Suppressor macrophage (primary cell): ENCODE measurements at places on chromosomes 7 and 10.

GRCh38 chr7:45687185-45687560 lies 113.0 kb downstream of the ADCY1 start:
- no peak for DNase-seq

DNA sequence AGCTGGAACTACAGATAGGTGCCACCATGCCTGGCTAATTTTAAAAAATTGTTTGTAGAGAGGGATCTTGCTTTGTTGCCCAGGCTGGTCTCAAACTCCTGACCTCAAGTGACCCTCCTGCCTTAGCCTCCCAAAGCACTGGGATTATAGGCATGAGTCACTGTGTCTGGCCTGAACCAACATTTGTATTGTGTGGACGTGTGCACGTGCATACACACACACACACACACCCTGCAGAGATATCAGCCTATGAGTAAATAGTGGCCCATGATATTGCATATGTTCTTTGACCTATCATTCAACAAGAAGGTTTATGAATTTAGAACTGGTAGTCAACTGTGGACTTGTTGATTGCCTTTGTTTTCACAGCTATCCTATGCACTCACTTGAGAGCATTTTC lies 161.6 kb downstream of the BAMBI start:
- no peak for DNase-seq

GRCh38 chr10:18406136-18406535 lies 245.3 kb downstream of the NSUN6 start:
- no peak for DNase-seq

DNA sequence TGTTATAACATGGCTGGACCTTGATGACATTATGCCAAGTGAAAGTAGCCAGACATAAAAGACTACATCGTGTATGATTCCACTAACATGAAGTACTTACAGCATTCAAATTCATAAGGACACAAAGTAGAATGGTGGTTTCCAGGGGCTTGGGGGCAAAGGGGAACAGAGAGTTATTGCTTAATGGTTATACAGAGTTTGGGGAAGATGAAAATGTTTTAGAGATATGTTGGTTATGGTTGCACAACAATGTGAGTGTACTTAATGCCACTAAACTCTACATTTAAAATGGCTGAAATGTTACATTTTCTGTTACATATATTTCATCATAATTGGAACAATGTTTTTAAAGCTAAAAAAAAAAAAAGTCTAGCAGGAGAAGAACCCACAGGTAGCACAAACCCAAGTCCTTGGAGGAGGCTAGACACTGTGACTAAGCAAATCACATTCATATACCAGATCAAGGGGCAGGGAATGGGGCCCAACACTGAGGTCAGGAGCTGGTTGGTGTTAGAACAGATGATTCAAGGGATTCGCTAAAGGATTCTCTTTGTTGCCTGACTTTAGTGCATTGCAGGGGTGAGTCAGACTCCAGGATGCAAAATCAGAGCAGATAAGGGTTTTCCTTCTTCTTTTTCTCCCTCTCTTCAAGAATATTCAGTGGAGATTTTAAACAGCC lies 25.1 kb upstream of the AOAH start:
- peak; percentile 70 for DNase-seq

DNA sequence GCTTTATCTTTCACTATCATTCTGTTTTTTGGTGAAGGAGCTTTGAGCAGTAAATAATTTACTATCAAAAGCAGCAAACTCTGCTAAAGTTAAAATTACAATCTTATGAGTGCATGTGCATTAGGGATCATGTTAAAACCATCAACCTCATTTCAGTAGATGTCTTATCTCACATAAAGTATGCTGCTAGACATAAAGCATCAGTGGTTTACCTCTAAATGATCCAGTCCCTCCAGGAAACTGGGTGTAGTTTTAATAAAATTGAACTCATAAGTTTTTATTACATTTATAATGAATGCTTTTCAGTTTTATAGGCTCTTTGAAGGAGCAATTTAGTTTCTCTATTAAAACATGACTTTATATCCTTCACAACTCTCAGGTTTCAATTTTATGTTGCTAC lies 108.7 kb downstream of the LRRN3 start:
- no peak for DNase-seq

DNA sequence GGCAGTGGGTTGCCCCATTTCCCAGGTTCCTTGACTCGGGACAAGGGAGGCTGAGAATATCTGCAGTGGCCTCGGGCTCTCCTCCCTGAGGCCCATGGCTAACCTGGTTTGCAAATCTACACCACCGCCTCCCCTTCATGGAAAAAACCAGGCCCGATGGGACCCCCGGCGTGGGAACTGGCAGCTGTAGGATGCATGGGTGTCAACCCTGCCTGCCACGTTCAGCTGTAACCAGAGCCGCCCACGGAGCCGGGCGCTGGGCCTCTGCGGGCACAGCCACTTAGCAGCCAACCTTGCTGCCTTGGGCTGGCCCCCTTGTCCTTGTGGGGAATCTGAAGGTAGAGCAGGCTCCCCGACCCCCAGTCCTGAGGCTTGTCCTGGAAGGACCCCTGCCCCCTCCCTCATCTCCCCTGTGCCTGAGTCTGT lies 1.6 kb downstream of the PWWP2B start:
- DNase-seq = no peak

- DNase-seq = no peak
These were observed 162.2 kb downstream of the AHR start for GRCh38 chr7:17460665-17461064.

GRCh38 chr10:106327747-106328146 lies 836.8 kb downstream of the SORCS1 start:
- DNase-seq = no peak

DNA sequence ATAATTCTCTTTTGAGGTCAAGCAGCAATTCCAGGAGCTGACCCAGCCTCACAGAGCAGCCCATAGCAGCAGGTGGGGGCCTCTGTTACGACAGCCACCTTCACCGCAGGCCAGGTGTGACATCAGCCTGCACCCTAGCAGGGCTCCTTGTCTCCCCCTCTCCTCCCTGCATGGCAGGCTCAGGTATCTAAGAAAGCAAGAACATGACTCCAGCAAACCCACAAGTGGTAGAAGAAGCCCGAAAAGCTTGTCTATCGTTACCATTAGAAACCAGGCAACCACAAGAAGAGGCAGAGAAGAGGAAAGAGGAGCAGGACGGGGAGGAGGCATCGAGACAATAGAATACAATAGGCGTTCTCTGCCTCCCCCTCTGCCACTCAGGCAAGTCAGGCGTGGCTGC lies 104.0 kb upstream of the PRR15 start:
- no peak for DNase-seq

DNA sequence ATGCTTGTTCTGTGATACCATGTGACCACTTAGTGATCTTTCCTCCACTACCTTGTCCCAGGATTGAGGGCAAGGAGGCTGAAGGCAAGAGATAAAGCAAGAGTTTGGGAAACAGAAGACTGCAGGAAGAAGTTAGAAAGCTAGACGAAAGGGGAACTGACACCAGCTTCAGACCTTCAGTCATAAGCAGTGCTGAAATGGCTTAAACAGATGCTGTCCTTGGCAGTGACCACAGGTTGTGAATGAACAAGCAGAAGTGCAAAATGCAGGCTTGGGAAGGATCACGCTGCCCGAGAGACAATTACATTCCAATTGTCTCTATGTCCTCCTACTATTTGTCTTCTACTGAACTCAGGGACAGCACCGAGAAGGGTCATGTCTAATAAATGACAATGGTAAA lies 704.9 kb upstream of the AUTS2 start:
- DNase-seq = no peak

- DNase-seq = no peak
These were observed 162.9 kb upstream of the NRP1 start for GRCh38 chr10:33497338-33497737.

DNA sequence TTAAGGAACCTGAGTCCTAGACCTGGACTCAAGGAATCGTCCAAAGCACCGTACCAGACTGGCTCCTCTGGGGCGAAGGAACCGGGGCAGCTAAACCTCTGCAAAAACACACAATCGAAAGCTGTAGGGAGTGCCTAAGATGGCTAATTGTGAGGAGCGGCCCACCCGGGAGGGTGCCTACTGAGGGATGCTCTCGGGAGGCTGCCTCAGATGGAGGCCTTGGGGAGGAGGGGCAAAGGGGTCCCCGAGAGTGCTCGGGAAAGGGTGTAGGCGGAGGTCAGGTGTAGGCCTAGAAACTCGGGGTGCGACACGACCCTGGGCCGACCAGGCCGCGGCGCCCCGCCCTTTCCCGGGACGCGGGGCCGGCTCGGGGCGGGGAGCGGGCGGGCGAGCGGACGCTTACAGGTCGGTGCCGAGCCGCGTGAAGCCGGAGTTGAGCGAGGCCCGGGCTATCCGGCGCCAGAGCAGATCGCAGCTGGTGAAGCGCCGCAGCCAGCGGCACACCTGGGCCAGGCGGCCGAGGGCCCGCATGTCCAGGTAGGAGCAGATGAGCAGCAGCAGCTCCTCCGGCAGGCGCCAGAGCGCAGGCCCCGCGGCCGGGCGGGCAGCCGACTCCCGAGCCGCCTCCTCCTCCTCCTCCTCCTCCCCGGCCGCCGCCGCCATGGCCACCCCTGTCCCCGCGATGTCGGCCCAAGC lies 844 bp downstream of the FBXW4 start:
- peak; percentile 55 for DNase-seq

DNA sequence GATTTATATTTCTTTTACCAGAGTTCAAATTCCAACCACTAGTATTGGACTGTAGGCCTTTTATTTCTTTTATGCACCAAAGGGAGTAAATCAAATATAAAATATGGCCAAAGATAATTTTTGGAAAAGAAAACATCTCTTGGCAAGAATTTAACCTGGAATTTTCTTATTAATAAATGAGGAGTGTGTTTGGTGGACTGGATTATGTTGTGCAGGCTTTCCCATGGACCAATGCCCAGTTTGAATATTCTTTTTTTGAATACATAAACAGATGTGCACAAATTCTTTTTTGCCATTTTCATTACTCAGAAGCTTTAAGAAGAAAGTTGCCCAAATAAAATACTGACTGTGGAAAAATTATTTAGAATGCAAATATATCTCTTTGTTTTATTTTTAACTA lies 22.1 kb upstream of the PRKG1 start:
- no peak for DNase-seq

DNA sequence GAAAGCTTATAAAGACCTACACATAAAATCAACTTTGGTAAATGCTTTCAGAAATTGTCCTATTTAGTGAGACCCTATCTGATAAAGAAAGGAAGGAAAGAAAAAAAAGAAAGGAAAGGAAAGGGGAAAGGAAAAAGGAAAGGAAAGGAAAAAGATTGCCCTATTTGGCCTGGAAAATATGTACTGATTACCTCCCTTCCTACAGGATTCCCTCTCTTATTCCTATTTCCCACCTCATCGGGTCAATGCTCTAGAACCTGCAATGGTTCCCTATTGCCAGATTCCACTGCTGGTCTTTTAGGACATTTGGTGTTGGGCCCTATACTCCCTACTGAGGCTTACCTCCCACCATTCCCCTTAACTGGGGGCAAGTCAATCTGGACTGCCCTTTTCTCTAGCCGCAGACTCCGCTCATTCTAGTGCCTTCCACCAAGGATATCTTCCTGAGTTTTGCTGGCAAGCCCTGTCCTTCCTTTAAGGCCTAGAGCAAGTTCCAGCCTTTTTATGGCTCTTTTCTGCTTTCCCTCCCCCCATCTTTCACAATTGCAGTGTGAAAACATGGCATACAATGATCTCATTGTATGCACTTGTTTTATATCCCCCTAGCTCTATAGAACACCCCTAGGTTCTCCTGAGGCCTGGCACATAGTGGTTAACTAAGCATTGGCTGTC lies 4.4 kb downstream of the DDIT4 start:
- no peak for DNase-seq

DNA sequence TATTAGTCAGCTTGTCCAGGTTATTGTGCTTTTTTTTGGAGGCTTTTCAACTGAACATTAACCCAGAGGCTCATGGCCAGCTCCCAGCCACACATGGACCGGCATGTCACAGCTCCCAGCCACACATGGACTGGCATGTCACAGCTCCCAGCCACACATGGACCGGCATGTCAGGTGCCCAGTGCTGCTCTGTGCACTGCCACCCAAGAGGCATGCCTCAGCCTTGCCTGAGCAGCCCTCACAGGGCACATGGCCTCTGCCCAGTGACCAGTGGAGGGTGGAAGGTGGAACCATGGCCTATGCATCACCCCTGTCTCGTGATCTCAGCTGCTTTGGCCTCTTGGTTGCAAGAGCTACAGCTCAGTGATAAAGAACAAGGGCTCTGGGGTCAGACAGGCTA lies 119.8 kb downstream of the OAT start:
- no peak for DNase-seq

DNA sequence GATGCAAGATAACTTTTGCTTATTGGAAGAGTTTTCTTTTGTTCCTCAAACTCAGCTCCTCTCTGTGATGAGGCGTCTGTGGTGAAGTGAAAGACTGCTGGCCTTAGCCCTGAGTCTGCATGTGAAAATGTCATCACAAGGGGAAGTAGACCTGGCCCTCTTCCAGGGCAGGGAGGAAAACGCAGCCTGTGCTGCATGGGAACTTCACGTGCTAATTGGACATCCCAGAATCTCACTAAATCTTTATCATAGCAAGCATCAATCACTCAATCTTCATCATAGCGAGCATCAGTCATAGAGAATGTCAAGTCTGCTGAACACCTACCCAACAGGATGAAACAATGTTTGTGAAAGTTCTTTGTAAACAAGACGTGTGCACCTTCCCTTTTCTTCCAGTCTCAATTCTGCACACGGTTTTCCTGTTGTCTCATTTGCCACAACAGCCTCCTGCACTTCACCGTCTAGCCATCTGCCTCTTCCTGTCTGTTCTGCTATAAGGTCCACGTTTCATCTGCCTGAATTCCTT lies 314.6 kb downstream of the FRMD4A start:
- DNase-seq = peak; percentile 95

DNA sequence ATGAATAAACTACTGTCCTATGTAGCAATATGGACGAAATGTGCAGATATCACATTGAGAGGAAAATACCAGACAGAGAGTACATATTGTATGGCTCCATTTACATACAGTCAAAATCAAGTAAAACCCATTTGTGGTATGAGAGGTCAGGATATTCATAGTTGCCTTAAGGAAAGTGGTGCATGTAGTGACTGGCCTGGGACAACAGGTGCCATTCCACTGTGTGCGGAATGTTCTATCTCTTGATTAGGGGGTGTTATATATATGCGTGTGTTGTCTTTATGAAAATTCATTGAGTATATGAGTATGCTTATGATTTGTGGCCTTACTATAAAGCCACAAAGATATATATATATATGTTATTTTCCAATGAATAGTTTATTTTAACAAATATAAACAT lies 964.0 kb downstream of the SORCS3 start:
- DNase-seq = no peak

DNA sequence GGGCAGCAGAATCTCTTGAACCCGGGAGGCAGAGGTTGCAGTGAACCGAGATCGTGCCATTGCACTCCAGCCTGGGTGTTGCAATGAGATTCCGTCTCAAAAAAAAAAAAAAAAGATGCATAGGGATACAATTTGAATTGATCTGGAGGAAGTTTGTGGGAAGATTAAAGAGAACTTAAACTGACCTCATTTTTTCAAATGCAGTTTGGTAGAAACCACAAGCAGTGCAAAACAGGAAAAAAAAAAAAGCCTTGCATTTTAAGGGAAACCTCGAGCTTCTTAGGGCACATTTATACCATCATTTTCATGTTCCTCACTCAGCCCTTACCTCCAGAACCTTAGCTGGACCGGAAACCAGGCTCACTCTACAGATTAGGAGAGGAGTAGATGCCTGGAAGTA lies 2.8 kb downstream of the KCTD7 start:
- DNase-seq = peak; percentile 92

GRCh38 chr10:125484035-125484732 lies 198.8 kb downstream of the TEX36 start:
- no peak for DNase-seq
